ENCODE measurements at places on chromosomes 4 and X. TPM values are rescaled to one million over a fixed set of nuclear protein-coding genes. Genes with fewer than 3 reads are reported as not detected.

MAGEA3 gene
- total RNA-seq = not detected

TBL1X gene
- total RNA-seq = 29.9 TPM

PLAC8 gene
- total RNA-seq = not detected

CLCN4 gene
- 18.2 TPM for total RNA-seq

ANOS1 gene
- total RNA-seq = 22.5 TPM

IL13RA1 gene
- total RNA-seq = 17.8 TPM

NSUN7 gene
- total RNA-seq = 5.5 TPM

ODAPH gene
- total RNA-seq = not detected

SYP gene
- total RNA-seq = 0.45 TPM

TEX11 gene
- total RNA-seq = 0.07 TPM

GAGE12F gene
- not detected for total RNA-seq

HTRA3 gene
- 15.7 TPM for total RNA-seq

MUC7 gene
- total RNA-seq = not detected

TDO2 gene
- 0.57 TPM for total RNA-seq

BCORL1 gene
- total RNA-seq = 10.7 TPM

PDLIM3 gene
- 43.2 TPM for total RNA-seq

MYOZ2 gene
- 29.0 TPM for total RNA-seq

FHIP1A gene
- total RNA-seq = 15.5 TPM

FIP1L1 gene
- total RNA-seq = 97.0 TPM

FOXO4 gene
- total RNA-seq = 24.2 TPM

PI4K2B gene
- 6.5 TPM for total RNA-seq

GLRA3 gene
- not detected for total RNA-seq

H2BW2 gene
- not detected for total RNA-seq

FRAS1 gene
- total RNA-seq = 20.4 TPM

HPGDS gene
- total RNA-seq = not detected

TMEM154 gene
- 0.12 TPM for total RNA-seq

ALB gene
- 1.5 TPM for total RNA-seq

CXCL11 gene
- total RNA-seq = not detected

ZNF711 gene
- 11.4 TPM for total RNA-seq

JADE3 gene
- 5.1 TPM for total RNA-seq

MAGEA9B gene
- total RNA-seq = not detected

PPP2R2C gene
- total RNA-seq = not detected

ZAR1 gene
- total RNA-seq = not detected

TEX13B gene
- total RNA-seq = not detected

MTTP gene
- total RNA-seq = 2.5 TPM

TCEANC gene
- total RNA-seq = 2.9 TPM

FGFBP1 gene
- total RNA-seq = not detected

TMPRSS11D gene
- total RNA-seq = not detected

PAK3 gene
- total RNA-seq = 2.1 TPM

NDST3 gene
- 0.24 TPM for total RNA-seq

KIAA1210 gene
- total RNA-seq = not detected

SCD5 gene
- total RNA-seq = 4.7 TPM

Measured in cardiac muscle cell (in vitro differentiated cells and primary cell).